T-helper 22 cell (primary cell): ENCODE measurements at places on chromosomes 16 and 17.

DNA sequence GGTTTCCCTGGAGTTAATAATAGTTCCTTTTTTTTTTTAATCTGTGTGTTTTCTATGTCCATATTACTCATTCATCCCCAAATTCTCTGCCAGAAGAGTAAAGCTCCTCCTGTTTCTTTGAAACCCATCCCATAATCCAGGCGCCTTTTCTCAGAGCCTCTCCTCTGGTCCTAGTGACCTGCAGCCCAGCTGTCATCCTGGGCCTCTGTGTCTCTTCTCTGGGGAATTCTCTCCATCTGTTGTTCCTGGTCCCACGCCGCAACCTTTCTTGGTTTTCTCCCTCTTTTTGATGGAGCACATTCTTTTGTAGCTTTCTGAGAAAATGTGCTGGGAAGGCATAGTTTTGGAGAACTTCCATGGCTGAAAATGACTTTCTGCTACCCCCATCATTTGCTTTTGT, 10.2 kb downstream of the KATNB1 start:
- DNase-seq = no peak

DNA sequence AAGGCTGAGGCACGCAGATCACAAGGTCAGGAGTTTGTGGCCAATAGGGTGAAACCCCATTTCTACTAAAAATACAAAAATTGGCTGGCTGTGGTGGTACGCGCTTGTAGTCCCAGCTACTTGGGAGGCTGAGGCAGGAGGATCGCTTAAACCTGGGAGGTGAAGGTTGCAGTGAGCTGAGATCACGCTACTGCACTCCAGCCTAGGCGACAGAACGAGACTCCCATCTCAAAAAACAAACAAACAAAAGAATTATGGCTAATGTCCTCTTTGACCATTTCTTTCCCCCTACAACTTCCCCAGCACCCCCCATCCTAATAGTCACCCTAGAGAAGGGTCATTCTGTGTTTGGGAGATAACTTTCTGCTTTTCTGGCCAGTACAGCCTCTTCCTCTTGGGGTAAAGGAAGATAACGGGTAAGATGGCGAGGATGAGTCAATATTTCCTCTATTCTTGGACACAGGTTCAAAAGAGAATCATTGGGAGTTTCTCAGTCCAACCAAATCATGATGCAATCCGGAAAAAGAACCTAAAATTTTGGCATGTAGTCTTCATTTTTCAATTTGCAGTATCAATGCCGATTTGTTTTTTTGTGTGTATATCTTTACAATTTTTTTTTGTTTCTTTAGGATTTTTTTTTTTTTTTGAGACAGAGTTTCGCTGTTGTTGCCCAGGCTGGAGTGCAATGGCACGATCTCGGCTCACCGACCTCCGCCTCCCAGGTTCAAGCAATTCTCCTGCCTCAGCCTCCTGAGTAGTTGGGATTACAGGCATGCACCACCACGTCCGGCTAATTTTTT, 107.6 kb upstream of the MED13 start:
- DNase-seq = no peak

- no peak for DNase-seq
These were observed 46.1 kb upstream of the SLC25A19 start for GRCh38 chr17:75335315-75335714.

DNA sequence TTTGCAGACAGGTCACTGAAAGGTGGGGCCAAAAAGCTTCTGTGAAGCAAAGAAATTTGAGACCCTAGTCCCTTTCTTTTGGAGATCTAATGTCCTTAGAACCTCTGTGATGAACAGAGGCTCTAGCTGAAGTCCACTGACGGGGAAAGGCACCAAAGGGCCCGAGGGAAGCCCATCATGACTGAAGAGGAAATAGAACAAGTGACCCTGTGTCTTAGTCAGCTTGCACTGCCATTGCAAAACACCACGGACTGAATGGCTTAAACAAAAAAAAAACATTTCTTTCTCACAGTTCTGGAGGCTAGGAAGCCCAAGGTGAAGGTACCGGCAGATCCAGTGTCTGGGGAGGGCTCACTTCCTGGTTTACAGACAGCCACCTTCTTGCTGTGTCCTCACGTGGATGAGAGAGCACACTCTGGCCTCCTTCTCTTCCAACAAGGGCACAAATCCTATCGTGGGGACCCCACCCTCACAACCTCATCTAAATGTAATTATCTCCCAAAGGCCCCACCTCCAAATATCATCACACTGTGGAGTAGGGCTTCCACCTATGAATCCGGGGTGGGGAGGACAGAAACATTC, 24.3 kb upstream of the ASGR2 start:
- DNase-seq = no peak

- DNase-seq = no peak
These were observed 129.9 kb downstream of the SNX11 start for GRCh38 chr17:48237456-48237855.

DNA sequence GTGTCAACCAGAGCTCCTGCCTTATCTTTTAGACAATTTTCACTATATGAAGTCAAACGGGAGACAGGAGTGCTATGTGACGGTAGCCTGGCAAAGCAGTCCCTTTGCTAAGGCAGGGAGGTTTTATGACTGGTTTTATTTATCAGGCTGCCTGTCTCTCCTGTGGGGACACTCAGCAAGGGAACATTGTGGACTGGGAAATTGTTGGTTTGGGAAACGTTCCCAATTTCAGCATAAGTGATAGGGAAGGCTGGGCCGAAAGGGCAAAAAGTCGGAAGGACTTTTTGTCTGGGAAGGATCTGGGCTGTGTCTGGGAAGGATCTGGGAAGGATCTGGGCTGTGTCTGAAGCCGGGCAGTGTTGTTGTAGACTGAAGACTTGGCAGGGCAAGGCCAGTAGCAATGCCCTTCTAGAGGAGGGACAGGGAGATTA, 211.2 kb downstream of the PARN start:
- no peak for DNase-seq

GRCh38 chr17:64692187-64692586, 30.1 kb upstream of the SMURF2 start:
- DNase-seq = no peak

DNA sequence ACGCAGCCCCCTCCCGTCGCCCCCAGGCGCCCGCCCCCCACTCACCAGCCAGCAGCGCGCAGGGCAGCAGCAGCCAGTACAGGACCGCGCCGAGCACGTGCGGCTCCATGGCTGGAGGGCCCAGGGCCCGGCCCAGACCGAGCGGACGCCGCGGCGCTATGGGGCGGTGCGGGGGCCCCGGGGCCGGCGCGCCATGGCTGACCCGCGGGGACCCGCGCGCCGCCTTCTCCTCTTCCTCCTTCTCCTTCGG, 239 bp downstream of the PIEZO1 start:
- no peak for DNase-seq

- no peak for DNase-seq
These were observed 3.8 kb downstream of the GID4 start for GRCh38 chr17:18042983-18043382.

- no peak for DNase-seq
These were observed 294.4 kb downstream of the NPIPA8 start for GRCh38 chr16:18041864-18042834.

- DNase-seq = no peak
These were observed 2.9 kb upstream of the BCL6B start for GRCh38 chr17:7019839-7020519.

- DNase-seq = no peak
These were observed 12.7 kb upstream of the FLYWCH1 start for GRCh38 chr16:2898831-2899563.

DNA sequence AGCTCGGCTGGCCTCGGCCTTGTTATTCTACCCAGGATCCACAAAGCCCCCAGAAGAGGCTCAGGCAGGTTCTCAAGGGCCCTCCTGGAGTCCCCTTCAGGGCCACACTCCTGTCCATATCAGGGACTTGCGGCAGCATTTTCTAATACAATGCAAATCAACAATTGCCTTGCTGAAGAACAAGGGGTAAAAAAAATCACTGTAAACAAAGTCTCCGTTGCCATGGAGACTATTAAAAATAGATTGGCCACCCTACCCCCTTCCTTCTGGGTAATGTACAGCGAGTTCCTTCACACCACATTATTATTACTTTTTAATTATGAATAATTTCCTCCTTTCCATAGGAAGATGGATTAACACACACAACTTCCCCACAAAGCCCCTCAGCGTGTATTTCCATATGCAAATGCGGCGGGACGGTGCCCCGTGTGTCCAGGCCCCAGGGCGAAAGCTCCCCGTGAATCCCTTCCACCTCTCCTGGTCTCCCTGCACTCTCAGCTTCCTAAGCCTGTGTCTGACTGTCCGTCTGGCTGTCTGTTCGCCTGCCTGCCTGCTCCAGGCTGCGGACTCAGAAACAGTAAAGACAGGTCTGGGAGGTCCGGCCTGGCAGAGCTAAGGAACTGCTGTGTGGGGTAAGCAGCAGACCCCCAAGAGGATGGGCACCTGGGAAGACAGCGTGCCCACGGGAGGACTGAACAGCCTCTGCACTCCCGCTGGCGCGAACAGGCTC, 196.6 kb downstream of the RBFOX3 start:
- DNase-seq = no peak

- DNase-seq = no peak
These were observed 22.6 kb upstream of the CBFA2T3 start for GRCh38 chr16:88999457-89000206.

- DNase-seq = peak; percentile 95
These were observed at the start of gene ICAM2 for GRCh38 chr17:64020056-64020766. Gene ICAM2 (minus strand): TSS chr17:64020633. CDS start chr17:64006691, 13,942 bp downstream.

GRCh38 chr16:1491327-1491726, 1.8 kb upstream of the TELO2 start:
- DNase-seq = no peak

DNA sequence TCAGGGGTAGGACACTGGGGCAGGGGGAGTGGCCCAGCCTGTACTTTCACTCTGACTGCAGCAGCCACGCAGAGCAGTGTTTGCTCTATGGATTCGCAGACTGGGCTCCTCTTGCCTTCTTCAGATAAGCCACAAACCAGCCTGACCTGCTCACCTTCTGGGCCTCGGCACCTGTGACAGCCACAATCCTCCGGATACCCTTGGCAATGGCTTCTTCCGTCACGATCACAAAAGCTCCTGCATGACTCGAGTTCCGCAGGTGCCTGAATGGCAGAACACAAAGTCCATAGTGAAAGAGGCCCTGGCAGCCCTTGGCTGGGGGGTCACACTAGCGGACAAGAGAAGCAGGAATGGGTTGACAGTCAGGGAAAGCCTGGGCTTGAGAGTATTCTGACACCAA, 3.8 kb upstream of the EXOSC6 start:
- DNase-seq = no peak

- no peak for DNase-seq
These were observed 38.1 kb downstream of the C17orf75 start for GRCh38 chr17:32303781-32304288.

DNA sequence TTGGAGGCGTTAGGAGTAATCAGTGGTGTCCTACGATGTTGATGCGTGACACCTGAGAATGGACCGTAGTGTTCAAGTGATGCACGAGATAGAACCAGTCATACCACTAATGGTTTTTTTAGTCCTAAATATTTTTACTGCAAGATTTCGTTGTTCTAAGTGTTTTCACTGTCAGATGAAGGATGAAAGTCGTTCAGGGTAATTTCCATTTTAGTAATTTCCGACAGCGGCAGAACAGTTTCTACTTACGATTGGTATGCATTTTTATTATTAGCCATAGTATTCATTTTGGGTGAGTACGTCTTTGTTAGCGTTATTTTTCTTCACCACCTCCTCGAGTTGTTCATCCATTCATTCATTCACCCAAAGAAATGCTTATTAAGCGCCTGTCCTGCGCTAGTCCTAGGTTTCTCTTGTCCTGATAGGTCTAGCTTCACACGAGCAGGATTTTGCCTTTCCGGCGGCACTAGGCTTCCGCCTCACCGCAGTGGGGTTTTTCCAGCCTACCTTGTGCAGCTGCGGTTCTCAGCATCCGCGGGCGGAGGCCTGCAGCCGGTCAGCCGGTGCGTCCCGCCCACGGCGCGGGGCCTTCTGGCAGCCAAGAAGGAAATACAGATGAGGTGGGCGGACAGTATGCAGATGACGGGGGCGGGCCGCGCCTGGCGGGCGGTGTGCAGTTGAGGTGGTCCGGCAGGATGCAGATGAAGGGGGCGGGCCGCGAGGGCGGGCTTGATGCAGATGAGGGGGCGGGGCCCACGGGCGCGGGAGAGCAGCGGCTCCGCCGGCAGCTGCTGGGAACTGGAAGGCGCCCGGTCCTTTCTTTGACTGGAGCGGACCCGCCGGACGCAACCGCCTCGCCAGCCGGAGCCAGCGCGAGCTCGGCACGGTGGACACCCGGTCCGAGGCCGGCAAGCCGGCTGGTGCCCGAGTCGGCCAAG, 146.4 kb downstream of the SPECC1 start:
- peak; percentile 92 for DNase-seq

DNA sequence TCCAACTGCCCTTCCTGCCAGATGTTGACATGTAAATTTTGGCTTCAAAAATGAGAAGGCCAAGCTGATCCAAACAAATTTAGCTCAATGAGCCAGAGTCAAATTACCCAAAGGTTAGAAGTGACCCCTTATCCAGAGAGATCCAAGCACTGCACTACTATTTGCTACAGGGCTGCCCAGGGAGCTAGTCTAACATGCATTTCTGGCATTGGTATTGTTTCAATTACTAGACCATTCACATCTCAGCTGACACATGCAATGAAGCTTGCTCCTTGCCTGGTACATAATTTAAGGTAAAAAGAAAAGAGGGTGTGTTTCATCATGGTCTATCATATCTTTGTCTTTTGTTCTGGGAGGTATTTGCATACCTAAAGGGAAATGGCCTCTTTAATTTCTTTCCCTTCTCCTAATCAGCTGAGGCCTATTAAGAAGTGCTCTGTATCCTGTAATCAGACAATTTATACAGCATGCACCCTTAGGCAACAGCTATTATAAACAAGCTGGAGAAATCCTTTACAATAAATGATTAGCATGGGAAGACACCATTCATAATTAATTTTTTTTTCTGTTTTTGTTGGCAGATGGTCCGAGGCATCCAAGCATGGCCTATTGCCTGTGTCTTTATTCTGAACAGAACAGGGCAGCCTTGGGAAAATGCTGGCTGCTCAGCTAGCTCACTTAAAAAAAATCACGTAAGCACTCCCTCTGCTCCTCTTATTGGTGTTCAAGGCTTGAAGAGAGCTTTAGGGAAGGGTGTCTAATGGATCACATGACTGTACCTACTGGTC, 161.5 kb upstream of the SALL1 start:
- DNase-seq = no peak

DNA sequence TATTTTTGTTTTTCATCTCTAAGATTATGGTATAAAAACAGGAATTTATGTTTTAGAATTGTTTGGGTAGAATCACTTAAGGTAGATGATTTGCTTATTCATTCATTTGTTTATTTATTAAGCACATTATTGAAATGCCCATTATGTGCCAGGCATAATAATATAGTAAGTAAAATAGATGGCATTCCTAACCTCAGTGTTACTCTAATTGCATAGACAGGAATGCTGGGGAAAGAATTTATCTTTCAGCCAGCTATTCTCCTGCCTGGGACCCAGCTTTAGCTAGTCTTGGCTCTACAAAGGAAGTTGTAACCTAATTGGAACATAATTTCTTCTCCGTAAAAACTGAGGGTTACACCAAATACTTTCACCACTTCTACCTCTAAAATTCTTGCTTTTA, 44.6 kb downstream of the NFAT5 start:
- no peak for DNase-seq

DNA sequence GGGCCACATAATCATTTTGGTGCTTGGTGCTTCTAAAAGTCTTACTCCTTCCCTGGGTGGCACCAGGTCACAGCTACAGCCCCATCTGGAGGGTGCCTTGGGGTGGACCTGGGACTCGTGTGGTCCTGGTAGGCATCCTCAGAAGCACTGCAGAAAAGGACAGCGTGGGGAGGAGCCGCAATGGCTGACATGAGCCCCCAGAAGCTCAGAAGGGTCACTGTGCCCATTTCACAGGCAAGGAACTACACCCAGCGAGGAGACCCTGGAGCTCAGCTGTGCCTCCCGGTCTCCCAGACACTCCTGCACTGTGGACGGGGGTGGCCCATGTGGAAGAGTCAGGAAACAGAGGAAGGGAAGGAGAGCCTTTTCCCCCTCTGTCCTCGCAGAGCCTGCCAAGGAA, 26.4 kb downstream of the C17orf100 start:
- no peak for DNase-seq
